ENCODE measurements at places on chromosomes 11 and 22. TPM values are rescaled to one million over a fixed set of nuclear protein-coding genes. Genes with fewer than 3 reads are reported as not detected.

GRCh38 chr22:27116312-27117086 lies 459.1 kb downstream of the MIAT start:
- no peak for DNase-seq

The MYEOV gene
- total RNA-seq, result not detected

DNA sequence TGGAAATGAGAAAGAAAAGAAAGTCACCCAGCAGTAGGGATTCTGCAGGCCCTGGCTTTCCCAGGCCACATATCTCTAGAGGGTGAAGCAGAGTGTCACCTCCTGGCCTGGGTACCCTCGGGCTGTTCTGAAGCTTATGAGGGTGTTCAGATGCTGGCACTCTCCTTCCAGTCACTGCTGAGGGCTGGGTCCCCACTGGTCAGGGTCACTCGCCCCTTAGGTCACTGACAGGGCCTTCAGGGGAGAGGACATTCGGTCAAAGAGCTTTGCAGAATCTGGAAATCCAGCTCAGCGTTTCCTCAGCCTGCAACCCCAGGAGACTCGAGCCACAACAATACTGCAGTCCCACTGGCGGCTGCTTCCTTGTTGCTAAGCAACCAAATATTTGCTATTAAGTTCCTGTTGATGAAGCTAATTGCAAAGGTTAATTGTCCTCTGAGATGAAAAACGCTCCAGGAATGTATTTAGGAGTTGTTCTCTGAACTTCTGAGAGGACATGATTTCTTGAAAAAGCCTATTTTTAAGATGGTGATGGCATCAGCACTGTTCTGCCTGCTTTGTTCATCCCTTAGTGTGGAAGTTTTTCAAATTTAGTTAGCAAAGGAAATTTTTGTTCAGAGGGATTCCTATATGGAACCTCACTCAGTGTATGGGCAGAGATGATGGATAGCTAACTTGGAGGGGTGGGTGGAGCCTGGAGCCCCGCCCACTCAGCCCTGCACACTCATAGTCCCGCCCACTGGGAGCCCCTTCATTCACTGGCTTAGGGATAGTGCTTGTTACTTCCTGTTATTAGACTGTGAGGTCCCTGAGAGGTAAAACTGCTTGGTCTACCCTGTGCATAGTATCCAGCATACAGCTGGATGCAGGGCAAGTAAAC lies 109.2 kb downstream of the CSNK2A3 start:
- DNase-seq, result peak; percentile 12

The AIFM3 gene
- total RNA-seq, result not detected

DNA sequence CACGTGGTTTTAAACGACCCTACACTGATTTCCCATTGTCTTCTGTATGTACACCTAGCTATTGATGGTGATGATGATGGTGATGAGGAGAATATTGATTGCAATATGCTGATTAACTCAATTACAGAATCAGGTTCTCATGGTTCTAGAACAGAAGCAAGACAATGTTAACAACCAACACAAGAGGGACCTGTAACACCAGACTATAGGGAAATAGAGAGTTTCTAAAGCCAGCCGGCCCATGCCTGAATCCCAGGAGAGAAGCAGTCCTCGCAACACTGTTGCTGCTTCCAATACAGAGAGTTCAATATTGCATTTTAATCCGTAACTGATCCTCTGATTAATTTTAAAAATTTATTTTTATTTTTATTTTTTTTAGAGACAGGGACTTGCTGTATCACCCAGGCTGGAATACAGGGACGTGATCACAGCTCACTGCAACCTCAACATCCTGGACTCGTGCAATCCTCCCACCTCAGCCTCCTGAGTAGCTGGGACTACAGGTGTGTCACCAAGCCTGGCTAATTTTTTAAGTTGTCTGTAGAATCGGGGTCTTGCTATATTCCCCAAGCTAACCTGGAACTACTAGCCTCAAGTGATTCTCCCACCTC lies 22.2 kb upstream of the UBASH3B start:
- DNase-seq, result no peak

DNA sequence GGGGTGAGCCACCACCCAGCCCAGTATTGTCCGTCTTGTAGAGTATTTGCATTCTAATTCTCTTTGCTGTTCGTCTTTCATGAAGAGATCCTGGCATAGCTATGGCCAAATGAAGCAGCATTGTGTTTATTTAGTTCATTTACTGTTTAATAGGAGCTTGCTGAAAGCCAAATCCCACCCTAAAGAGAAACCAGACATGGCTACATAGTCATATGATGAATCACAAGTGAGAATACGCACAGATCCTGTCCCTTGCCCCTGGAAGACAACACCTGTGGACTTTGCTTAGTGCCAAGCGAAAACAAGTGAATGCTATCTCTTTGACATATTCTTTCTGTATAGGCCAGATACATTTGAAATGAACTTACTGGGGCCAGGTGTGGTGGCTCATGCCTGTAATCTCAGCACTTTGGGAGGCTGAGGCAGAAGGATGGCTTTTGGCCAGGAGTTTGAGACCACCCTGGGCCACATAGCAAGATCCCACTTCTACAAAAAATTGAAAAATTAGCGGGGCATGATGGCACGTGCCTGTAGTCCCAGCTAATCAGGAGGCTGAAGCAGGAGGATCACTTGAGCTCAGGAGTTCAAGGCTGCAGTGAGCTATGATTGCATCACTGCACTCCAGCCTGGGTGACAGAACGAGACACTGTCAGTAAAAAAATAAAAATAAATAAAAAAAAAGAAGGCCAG lies 5.1 kb upstream of the ARFGAP3 start:
- DNase-seq, result no peak

- peak; percentile 74 for DNase-seq
Measured at GRCh38 chr11:1050581-1051355, 14.2 kb upstream of the MUC6 start.

- DNase-seq, result no peak
Measured at GRCh38 chr11:134901955-134902918, 490.2 kb upstream of the B3GAT1 start.

- DNase-seq, result no peak
Measured at GRCh38 chr11:131764649-131765048, 394.2 kb downstream of the NTM start.

The CCDC73 gene
- not detected for total RNA-seq

The MMP12 gene
- not detected for total RNA-seq

The GRAP2 gene
- total RNA-seq, result 65.5 TPM

The TRPM5 gene
- not detected for total RNA-seq

DNA sequence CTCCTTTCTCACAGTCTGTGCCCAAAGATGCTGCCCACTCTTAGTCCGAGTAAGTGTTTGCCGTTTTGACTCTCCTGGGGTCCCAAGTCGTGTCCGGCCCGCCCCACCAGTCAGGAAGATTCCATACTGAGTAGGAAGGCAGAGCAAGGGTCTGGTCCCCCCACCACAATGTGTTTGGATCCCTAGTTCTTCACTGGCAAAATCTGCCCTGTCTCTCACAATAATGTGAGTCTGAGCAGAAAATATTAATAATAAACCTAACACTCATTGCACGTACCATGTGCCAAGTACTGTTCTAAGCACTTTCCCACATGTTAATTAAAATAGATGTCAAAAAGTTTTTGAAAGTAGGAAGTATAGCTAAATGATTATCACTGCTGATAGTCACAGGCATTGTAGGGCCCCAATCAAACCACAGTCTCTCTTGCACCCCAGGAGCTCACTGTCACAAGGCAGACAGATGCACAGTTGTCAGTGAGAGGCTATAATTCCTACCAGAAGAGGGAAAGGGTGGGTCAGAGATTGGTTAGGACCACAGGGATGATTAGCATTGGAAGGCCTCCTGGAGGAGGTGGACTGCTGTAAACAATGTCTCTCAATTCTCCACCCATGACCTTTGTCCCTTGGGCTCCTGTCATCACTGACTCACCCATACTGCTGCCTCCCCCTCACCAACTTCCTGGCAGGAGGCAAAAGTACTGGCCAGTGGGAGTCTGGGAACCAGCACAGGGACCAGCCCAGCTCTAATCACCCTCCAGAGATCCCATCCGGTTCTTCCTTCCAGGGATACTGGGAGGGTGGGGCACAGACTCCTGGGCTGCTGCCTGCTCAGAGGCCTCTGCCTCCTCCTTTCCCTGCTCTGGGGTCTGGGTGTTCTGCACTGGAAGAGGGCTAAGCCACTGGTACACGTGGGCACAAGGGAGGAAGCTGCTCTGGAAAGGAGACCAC lies 1.0 kb upstream of the POLD4 start:
- no peak for DNase-seq

The MGAT3 gene
- total RNA-seq, result 1.0 TPM

The CABP4 gene
- 0.28 TPM for total RNA-seq

DNA sequence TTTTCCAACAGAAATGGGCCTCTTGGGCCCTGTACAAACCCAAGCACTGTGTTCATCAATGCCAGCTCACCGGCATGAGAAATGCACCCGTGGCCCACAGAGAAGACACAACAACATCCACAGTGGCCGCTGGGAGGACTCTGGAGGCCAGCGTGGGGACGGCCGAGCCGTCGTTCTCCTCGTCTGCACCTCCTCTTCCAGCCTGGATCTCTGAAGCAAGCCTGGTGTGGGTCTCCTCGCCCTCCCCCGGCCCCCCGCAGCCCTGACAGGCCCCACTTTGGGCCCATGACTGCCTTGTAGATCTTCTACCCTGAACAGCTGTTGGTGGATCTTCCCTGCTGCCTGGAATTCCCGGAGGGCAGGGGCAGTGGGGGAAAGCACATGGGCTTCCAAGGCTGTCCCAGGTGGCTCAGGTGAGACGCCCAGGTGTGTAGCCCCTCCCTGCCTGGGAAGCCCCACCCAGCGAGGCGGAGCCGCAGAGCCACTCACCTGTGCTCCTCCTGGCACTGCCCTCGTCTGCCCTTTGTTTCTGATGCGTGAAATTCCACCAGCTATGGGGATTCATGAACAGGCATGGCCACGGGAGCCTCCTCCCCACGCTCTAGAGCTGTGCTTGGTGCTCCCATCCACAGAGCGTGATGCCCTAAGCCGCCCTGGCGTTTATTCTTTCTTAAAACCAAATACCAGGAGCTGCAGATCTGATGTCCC lies 225.9 kb downstream of the BRD1 start:
- no peak for DNase-seq

DNA sequence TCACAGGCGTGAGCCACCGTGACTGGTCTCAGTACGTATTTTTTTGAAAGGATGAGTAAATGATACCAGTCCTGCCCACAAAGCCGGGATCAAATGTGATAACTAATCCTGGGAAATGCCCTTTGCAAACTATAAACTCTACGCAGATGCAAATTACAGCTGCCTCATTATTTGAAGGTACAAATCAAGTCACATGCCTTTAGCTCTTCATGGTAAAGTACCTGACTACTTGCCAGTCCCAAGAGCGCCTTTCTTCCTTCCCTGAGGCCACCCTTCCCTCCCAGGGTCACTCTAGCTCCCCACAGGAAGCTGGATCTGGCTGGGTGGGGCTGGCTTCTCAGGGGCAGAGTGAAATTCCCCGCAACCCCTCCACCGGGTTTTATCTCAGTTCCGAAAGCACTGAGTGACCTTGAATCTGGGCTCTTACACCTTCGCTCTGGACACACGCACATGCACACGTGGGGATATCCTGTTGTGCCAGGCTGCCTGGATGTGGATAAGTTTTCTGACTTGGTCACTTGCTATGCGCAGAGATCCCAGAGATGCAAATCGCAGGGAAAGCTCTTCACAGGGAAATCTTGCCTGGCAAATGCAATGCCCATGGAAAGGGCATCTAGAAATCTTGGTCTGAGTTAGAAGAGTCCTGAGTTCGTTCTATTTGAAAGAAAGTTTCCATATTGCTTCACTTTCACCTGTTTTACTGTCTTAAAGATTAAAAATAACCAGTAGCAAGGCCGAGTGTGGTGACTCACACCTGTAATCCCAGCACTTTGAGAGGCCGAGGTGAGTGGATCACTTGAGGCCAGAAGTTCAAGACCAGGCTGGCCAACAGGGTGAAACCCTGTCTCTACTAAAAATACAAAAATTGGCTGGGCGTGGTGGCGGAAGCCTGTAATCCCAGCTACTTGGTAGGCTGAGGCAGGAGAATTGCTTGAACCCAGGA lies 8.5 kb downstream of the A4GALT start:
- no peak for DNase-seq

DNA sequence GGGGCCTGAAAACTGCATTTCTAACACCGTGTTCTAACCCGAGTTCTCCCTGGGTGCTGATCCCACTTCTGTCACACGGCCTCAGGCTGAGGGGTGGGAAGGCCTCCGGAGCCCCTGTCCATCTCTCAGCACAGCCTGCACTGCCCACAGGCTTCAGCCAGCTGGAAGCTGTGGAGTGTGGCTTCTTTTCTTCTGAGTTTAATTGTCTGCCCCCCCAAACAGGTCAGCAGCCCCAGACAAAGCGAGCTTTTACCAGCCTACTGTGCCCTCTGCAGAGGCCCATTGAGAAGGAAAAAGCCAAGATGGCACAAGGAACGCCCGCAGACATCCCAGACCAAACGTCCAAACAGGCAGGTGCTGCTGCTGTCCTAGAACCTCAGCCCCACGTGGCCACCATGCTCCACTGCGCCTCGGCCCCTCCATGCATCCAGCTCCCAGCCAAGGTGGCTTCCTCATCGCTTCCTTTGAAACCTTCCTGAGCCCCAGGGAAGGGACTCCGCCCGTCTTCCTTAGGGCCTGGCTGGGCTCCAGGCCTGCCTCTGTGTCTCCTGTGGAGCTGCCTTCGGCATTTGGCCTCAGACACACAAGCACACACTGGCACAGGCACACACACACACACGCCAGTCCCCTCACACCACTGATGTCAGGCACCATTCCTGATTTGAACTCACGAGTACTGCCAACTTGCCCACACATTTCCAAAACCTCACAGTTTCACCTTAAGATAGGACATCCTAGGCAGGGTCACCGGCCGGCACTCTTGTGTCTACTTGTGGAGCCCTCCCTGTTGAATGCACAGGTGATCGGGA lies 1.7 kb downstream of the MOB2 start:
- DNase-seq, result no peak

The GGTLC3 gene
- not detected for total RNA-seq

The OR51L1 gene
- not detected for total RNA-seq

- DNase-seq, result no peak
Measured at GRCh38 chr11:98829971-98830370, 190.8 kb upstream of the CNTN5 start.

GRCh38 chr11:59584294-59584693 lies 31.3 kb downstream of the OSBP start:
- no peak for DNase-seq

The OR8D1 gene
- not detected for total RNA-seq

- DNase-seq, result no peak
Measured at GRCh38 chr11:59756845-59757244, 1.7 kb downstream of the STX3 start.

GRCh38 chr11:116093065-116093464 lies 588.9 kb upstream of the CADM1 start:
- DNase-seq, result no peak

GRCh38 chr22:50085211-50085972 lies at the start of gene MLC1:
TSS of gene MLC1 (minus strand) at chr22:50085426. CDS start at chr22:50084902, 524 bp downstream.
- peak; percentile 45 for DNase-seq

The HEPHL1 gene
- total RNA-seq, result not detected

The SEC14L6 gene
- not detected for total RNA-seq

GRCh38 chr11:20964985-20965384 lies 295.6 kb downstream of the NELL1 start:
- DNase-seq, result no peak

- no peak for DNase-seq
Measured at GRCh38 chr11:39917256-39917655, 1542.2 kb downstream of the LRRC4C start.

DNA sequence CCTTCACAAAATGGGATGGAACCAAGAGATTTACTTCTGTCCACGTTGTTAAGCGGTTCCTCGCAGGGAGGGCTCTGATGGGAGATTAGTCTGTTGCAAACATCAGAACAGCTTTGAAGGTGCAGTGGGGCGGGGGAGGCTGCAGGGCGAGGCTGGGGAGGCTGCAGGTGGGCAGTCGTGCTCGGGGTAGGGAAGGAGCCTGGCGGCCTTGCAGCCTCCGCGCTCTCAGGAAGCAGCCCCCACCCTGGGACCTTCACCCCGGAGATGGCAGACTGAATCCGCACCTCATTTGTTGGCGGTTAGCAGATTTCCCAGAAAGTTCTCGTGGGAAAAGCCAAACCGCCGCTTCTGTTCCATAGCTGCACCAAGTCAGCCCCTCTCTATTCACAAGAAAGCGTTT lies 237.3 kb downstream of the BRD1 start:
- DNase-seq, result no peak
